Fibroblast of lung (primary cell): ENCODE measurements at places on chromosomes 13 and 19.
A peak's percentile ranks its signal among the peaks of the same experiment; 100 is the strongest.

DNA sequence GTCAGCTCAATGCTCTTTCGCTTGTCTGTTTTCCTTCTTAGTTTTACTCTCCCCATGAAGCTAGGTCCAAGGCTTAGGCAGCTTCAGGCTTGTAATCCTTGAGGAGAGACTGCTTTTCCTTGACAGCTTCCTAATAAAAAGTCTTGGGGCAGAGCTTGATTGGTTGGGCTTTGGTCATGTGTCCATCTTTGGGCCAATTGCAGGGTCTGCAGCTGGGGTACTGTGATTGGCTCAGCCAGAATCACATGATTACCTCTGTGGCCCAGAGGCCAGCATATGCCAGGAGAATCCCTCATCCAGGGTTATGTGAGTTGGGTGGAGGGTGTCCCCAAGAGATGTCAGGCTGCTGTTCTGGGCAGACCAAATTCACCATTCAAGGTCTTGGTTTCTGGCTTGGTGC lies 8.1 kb downstream of the KLK1 start:
- no peak for DNase-seq

DNA sequence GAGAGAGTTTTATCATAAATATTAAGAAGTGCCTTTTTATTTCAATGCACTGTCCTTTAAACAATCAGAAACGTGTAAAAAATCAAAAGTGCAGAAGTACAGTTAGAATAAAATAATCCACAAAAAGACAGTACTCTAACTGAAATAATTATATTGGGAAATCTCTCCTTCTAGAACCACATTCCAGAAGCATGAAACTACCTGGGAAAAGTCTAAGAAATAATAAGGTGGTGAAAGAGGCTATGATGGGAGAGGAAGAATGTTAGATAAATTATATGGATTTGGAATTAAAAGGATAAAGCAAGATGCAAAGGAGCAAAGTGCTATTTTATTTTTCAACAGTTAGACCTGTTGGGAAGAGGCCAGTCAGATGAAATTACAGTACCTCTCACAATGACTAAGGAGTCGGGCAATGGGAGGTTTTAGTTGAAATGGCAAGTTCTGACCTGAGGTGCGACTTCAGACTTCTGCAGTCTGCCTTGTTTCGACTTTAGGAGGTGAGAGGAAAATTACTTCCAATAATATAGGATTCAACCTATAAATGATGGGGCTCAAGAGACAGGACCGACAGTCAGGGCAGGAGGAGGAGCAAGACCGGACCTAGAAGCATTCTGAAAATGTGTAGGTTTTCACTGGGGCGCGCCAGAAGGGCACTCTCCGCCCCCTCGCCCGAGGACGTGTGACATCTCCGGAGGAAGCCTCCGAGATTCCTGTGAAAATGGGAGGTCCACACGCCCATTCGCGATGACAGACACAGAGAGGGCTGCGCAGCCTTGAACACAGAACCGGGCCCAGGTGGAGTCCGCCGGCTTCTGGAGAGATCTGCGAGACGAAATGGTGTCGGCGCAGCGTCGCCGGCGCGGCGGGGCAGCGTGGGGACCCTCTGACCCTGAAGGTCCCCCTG lies 717 bp downstream of the SPRYD7 start:
- peak; percentile 51 for DNase-seq

DNA sequence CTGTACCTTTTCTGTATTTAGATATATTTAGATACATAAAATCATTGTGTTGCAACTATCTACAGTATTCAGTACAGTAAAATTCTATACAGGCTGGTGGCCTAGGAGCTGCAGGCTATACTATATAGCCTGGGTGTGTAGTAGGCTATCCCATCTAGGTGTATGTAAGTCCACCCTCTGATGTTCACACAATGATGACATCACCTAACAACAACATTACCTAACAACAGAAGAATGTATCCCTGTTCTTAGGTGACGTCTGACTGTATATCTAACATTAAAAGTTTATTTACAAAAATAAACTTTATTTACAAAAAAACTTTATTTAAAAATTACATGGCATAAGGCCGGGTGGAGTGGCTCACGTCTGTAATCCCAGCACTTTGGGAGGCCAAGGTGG lies 28.3 kb upstream of the ZFP30 start:
- no peak for DNase-seq

DNA sequence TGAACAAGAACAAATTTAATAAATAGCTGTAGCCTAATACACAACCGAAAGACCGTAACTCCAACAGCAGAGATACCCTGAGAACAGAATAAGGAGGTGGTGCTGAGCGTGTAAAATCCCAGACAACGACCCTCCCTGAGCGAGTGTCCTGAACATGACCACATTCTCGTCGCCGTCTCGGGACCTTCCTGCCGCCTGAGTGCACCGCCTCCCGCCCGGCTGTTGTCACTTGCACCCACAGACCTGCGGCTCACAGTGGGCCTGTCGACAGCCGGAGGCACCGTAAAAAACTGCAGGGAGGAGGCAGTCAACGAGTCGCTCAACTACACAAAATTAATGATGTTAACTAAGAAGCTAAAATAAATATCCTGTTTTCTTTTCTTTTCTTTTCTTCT lies 35.8 kb upstream of the GRTP1 start:
- DNase-seq = peak; percentile 31

- DNase-seq = no peak
Measured at GRCh38 chr13:51417716-51418115, 35.1 kb downstream of the INTS6 start.

DNA sequence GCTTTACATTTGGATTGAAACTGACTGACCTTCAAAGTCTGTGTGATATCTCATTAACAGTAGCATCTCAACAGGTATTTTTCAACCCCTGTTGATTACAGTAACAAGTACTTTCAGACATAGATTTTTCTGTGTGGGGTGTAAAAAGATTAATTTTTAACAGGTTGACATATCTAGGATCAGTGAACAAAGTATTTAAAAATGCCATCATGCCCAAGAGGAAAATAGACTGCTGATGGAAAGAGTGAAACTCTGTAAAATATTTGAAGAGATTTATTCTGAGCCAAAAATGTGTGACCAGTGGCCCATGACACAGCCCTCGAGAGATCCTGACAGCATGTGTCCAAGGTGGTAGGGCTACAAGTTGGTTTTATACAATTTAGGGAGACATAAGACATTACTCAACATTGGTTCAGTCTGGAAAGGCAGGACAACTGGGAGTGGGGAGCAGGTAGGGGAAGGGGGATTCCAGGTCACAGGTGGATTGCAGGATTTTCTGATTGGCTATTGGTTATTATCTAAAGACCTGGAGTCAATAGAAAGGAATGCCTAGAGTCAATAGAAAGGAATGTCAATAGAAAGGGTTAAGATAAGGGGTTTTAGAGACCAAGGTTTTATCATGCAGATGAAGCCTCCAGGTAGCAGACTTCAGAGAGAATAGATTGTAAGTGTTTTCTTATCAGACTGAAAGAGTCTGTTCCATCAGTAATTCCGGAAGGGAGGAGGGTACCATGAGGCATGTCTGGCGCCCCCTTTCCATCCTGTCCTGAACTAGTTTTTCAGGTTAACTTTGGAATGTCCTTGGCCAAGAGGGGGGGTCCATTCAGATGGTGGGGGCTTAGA lies 29.1 kb downstream of the TNFRSF19 start:
- peak; percentile 32 for DNase-seq

GRCh38 chr19:10390652-10391286 lies 10.4 kb upstream of the TYK2 start:
- DNase-seq = peak; percentile 78

GRCh38 chr13:39405107-39405506 lies 197.9 kb downstream of the LHFPL6 start:
- DNase-seq = peak; percentile 17

DNA sequence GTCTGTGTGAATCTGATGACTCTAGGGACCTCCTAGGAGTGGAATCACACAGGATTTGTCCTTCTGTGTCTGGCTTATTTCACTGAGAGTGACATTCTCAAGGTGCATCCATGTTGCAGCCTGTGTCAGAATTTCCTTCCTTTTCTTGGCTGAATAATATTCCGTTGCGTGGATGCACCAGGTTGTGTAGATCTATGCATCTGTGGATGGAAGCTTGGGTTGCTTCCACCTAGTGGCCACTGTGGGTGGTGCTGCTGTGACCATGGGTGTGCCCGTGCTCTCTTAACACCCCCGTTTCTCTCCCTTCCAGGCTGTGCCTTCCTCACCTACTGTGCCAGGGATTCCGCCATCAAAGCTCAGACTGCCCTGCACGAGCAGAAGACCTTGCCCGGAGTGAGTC lies 26.2 kb downstream of the CELF5 start:
- no peak for DNase-seq

- DNase-seq = no peak
Measured at GRCh38 chr19:37986048-37986750, 79.2 kb downstream of the SIPA1L3 start.

- DNase-seq = no peak
Measured at GRCh38 chr19:35666251-35666913, at the start of gene UPK1A. TSS of gene UPK1A (plus strand) at chr19:35666517. CDS start at chr19:35666813, 296 bp downstream.

GRCh38 chr13:102127153-102127552 lies 274.7 kb downstream of the FGF14 start:
- DNase-seq = no peak

GRCh38 chr19:49631014-49631588 lies 8.8 kb downstream of the RRAS start:
- no peak for DNase-seq

DNA sequence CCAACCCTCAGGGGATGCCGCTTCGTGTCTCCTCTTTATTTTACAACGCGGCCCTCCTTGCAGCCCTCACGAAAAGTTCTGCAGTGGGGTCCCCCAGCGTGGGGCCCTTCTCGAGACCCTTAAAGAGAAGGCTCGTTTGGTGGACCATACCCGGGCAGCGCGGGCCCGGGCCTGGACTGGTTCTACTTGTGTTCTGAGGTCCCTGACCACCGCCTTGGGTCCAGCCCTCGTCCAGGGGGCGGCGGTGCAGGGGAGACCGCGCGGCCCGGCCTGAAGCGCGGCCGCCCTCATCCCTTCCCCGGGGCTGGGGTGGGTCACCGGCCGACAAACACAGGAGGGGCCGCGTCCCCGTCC lies 400 bp upstream of the SERP2 start:
- DNase-seq = no peak

- peak; percentile 17 for DNase-seq
Measured at GRCh38 chr13:44058624-44059215, 179.0 kb downstream of the LACC1 start.

- peak; percentile 90 for DNase-seq
Measured at GRCh38 chr19:11987405-11988281, 22.8 kb downstream of the ZNF763 start.

- no peak for DNase-seq
Measured at GRCh38 chr13:24288870-24289269, 20.5 kb upstream of the C1QTNF9 start.

GRCh38 chr19:50555450-50556281 lies 12.6 kb downstream of the LRRC4B start:
- DNase-seq = no peak
